ENCODE measurements at places on chromosomes 5 and 9.

DNA sequence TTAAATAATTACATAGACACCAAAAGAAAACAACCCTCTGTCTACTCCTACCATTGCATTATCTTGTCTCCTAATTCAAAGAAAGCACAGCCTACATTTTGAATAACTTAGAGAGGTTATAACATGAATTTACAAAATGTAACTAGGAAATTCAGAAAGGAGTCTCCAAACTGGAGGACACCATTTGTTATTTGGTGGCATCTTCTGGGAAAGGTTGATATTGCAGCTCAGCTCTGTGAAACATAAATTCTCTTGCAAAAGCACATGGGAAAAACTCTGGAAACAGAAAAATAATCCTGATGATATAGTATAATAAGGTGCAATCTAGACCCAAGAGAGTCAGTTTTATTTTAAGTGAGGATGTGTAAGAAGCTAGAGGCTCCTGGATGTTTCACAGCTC, 215.3 kb downstream of the MLLT3 start:
- no peak for DNase-seq

- no peak for DNase-seq
Observed at GRCh38 chr9:107881626-107882300, 392.2 kb upstream of the KLF4 start.

- no peak for DNase-seq
Observed at GRCh38 chr9:121607434-121608167, 43.8 kb upstream of the DAB2IP start.

GRCh38 chr9:118162716-118163115, 458.5 kb downstream of the TLR4 start:
- DNase-seq: no peak

GRCh38 chr5:155727512-155728145, 599.3 kb upstream of the SGCD start:
- DNase-seq: no peak

- no peak for DNase-seq
Observed at GRCh38 chr9:128706045-128706444, 3.7 kb downstream of the PKN3 start.

GRCh38 chr5:152942633-152943336, 537.7 kb upstream of the NMUR2 start:
- DNase-seq: no peak

- no peak for DNase-seq
Observed at GRCh38 chr9:93309889-93310425, 126.0 kb downstream of the WNK2 start.
